ENCODE measurements at places on chromosomes 3 and 15. TPM values are rescaled to one million over a fixed set of nuclear protein-coding genes. Genes with fewer than 3 reads are reported as not detected.

The NANOGP8 gene
- total RNA-seq, result not detected

The KIF9 gene
- 5.3 TPM for total RNA-seq

The EPM2AIP1 gene
- 18.9 TPM for total RNA-seq

DNA sequence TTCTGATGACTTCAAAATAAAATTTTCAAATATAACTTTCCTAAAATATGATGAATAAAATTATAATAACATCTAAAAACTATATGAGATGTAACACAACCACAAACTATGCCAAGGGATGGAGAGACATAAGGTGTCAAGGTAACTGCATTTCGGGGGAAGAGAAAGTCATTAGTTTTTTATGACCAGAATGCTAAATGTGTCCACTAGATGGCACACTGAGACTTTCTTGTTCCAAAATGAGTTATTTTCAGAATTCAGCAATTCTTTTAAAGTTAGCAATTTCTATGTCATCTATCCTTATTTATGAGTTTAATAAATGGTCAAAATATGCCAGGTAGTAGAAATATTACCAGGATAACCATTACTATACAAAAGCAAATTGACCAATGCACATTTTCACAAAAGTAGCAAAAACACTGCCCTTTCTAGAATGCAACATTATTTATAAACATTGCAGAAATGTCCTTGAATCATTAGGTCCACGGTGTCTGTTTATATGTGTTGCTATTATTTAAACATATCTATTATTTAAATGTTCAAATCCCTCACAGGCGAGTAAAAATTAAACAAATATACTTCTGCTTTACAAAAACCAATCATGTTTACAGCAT lies 374.2 kb downstream of the PLCL2 start:
- H3K4me1 ChIP-seq, result no peaks in the 10 kb centered on the region
- DNase-seq, result no peak
- H3K36me3 ChIP-seq, result no peaks in the 10 kb centered on the region
- no peak overlapping the region for H3K27ac ChIP-seq
- H3K27me3 ChIP-seq, result no peaks in the 10 kb centered on the region

GRCh38 chr3:14483286-14483685 lies 56.9 kb downstream of the GRIP2 start:
- no peak overlapping the region for H3K4me3 ChIP-seq
- H3K4me1 ChIP-seq, result peaks cover 13% of the 10 kb centered on the region
- DNase-seq, result no peak
- no peaks in the 10 kb centered on the region for H3K27me3 ChIP-seq
- H3K36me3 ChIP-seq, result no peaks in the 10 kb centered on the region

DNA sequence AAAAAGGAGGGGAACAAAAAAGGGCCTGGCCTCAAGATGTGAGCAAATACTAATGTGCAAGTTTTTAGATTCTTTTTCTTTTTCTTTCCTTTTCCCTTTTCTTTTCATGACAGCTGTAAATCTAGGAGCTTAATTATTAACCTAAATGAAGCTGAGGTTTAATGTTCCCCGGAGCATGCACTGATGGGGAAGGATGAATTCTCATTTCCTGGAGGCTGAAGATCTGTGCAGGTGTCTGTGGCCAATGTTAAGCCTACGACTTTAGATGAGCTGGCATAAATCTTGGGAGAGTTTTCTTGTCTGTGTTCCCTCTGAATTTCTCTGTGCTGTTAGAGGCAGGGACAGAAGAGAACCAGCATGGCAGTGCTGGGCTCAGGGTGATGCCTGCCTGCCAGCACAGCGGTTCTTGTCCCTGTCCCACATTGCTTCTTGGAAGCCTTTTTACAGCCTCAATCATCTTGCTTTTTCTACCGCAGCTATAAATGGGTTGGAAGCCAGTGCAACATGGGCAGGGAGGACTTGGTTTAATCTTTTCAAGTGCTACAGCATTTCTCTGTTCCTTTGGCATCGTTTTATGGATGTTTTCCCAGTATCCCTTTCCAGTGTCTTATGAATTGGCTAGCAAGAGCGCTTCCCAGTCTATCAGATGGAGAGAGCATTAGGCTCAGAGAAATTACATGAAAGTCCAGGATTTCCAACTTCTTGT lies 119.1 kb downstream of the ATG7 start:
- no peaks in the 10 kb centered on the region for H3K27me3 ChIP-seq
- no peak overlapping the region for H3K4me3 ChIP-seq

GRCh38 chr3:69145688-69146087 lies 23.3 kb upstream of the LMOD3 start:
- no peak overlapping the region for H3K27ac ChIP-seq
- H3K4me1 ChIP-seq, result no peaks in the 10 kb centered on the region
- DNase-seq, result no peak
- no peaks in the 10 kb centered on the region for H3K36me3 ChIP-seq
- H3K27me3 ChIP-seq, result no peaks in the 10 kb centered on the region

DNA sequence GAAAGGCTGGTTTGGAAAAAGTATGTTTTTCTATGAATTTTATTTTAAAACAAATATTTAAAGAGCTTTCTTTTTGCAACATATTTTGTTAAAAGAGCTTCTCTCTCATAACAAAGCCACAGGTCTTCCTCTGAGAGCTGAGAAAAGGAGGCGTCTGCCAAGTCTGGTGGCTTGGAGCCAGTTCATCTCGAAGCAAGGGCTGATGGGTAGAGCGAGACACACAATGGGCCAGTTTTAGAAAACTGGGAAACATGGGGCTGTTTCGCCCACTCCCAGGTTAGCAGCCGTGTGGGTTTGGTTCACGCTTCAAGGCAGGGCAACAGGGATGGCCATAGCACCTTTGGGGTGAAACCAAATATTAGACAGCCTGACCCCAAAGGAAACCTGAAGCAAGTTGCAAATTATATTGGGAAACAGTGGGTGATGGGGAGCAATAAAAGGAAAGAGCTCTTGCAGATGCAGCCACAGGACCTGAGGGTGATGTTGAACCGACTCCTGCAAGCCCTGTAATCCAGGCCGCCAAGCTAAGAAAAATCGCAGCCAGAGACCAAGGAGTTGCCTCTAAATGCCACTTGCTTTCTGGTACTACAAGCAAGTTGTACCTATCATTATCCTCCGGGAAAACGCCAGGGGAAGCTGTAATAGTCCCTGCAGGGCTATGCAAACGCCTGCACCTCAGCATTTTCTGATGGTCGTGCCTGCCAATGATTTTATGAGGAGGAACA lies 88.4 kb upstream of the GALNT15 start:
- no peaks in the 10 kb centered on the region for H3K27me3 ChIP-seq
- peak overlapping the region; percentile 6 for H3K27ac ChIP-seq
- DNase-seq, result peak; percentile 84
- peaks cover 33% of the 10 kb centered on the region for H3K4me1 ChIP-seq
- no peaks in the 10 kb centered on the region for H3K36me3 ChIP-seq
- no peak overlapping the region for H3K4me3 ChIP-seq

DNA sequence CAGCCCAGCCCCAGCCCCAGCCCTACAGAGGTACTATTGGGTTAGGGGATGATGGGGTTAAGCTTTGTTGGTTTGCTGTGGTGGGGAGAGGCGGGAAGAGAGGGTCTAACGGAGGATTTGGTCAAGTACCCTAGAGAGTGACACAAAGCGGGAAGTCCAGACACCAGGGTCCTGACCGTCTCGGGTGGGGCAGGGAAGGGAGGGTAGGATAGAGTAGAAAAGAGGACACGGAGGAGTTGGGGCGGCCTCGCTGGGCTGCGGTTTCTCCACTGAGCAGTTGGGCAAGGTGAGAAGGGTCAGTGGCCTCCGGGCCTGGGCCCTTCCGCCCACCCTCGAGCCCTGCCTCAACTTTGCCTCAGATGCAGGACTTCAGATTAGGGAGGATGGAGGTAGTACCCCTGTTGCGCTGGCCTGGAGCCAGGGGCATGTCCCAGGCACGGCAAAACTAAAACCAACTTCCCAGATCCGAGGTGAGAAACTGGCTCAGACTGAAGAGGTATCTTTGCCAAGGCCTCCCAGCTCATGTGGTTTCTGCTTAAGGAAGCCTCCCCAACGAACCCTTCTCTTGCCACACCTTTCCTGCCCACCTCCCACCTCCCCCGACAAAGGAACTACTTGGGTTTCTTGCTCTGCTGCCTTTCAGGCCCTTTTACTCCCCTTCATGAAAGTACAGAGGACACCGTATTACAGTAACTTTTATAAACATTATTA lies 551 bp downstream of the PML start:
- DNase-seq, result peak; percentile 76
- H3K27ac ChIP-seq, result peak overlapping the region; percentile 95
- peaks cover 6% of the 10 kb centered on the region for H3K36me3 ChIP-seq
- H3K27me3 ChIP-seq, result no peaks in the 10 kb centered on the region
- H3K4me1 ChIP-seq, result peaks cover 87% of the 10 kb centered on the region
- H3K4me3 ChIP-seq, result peak overlapping the region; percentile 85

- no peaks in the 10 kb centered on the region for H3K4me1 ChIP-seq
- no peak overlapping the region for H3K4me3 ChIP-seq
- DNase-seq, result no peak
- peaks cover 8% of the 10 kb centered on the region for H3K36me3 ChIP-seq
These were observed 34.6 kb downstream of the ROPN1B start for GRCh38 chr3:126003447-126004190.

DNA sequence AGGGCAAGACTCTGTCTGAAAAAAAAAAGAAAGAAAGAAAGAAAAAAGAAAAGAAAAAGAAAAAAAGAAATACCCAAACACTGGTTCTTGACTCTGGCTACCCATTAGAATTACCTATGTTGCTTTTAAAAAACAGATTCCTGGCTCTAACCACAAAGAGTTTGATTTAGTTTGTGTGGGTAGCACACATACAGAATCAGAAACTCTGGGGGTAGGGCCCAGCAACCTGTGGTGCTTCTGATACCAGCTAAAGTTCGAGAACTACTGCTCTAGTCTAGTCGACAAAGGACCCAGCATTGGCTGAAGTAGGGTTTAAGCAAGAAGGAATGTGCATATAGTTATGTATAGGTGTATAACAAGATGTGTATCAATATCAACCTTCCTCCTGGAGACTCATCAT lies 392.7 kb downstream of the EFHB start:
- no peak overlapping the region for H3K4me3 ChIP-seq
- no peaks in the 10 kb centered on the region for H3K4me1 ChIP-seq
- H3K27me3 ChIP-seq, result no peaks in the 10 kb centered on the region
- no peaks in the 10 kb centered on the region for H3K36me3 ChIP-seq

DNA sequence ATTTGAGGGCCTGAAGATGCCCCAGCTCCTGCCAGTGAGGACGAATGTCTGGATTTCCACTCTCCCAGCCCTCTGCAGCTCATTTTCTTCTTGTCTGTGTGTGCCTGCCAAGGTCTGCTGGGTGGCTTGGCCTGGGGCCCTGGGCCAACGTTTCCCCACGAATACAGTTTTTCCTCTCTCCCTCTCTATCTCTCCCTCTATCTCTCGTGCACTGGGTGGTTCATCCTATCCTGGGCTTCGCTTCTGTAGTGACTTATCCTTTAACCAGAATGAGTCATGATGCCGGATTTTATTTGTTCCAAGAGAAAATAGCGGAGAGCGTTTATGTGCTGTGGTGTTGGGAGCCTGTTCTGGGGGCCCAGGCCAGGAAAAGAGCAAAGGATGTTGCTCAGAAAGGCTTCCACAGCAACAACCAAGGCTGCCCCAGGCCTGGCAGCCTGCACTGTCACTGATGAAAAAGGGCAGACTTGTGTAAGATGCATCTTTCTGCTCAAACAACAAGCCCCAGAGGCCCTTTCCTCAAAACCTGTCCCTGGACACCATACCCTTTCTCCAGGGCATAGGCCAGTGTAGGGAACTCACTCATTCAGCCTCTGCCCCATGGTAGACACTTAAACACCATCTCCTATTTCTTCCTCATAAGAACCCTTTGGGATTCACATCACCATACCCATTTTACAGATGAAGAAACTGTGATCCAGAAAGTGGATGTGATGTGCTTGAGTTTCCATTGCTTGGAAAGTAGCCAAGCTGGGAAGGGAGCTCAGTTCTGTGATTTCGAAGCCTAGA lies 47.3 kb downstream of the ITGA11 start:
- H3K36me3 ChIP-seq, result no peaks in the 10 kb centered on the region
- DNase-seq, result peak; percentile 67
